ENCODE measurements at places on chromosomes 6 and 20. TPM values are rescaled to one million over a fixed set of nuclear protein-coding genes. Genes with fewer than 3 reads are reported as not detected.

DNA sequence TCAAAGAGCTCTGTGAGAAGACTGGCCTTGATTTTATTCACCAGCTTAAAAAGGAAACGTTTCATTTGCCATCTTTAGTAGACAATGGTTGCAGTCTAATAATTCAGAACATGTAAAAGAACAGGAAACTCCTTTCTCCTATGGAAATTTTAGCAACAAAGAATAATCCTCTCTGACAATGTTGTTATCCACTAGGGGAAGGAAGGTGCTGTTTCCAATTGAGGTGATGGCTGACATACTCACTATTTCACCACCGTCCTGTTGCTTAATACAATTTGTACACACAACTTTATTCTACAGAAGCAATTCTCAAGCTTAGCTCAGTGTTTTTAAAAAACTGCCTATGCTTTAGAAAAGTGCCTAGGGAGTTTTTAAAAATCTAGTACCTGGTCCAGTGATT, 192.7 kb downstream of the ARHGAP18 start:
- DNase-seq = no peak

DNA sequence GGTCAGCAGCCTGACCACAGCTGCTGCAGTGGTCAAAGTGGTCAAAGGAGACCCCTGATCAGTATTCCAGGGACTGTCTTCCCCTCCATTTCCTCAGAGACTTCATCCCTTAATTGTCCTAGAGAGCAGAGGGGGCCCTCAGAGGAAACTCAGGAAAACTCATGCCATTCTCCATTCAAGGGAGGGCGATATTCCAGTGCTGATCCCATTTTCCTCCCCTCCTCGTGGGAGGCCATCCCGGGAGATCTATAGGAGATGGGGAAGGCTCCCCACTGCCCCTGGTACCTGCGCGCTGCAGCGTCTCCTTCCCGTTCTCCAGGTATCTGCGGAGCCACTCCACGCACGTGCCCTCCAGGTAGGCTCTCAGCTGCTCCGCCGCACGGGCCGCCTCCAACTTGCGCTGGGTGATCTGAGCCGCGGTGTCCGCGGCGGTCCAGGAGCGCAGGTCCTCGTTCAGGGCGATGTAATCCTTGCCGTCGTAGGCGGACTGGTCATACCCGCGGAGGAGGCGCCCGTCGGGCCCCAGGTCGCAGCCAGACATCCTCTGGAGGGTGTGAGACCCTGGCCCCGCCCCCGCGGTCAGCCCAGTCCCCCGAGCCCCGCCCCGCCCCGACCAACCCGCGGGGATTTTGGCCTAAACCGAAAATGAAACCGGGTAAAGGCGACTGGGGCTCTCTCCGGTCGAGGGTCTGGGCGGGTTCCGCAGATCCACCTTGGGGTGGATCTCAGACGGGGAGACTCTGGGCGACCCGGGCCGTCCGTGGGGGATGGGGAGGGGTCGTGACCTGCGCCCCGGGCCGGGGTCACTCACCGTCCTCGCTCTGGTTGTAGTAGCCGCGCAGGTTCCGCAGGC, 878 bp downstream of the HLA-C start:
- peak; percentile 84 for DNase-seq

- DNase-seq = no peak
These were observed 73.3 kb downstream of the ADGRG6 start for GRCh38 chr6:142374965-142375733.

GRCh38 chr6:98925831-98926230, 21.9 kb downstream of the FBXL4 start:
- DNase-seq = no peak

DNA sequence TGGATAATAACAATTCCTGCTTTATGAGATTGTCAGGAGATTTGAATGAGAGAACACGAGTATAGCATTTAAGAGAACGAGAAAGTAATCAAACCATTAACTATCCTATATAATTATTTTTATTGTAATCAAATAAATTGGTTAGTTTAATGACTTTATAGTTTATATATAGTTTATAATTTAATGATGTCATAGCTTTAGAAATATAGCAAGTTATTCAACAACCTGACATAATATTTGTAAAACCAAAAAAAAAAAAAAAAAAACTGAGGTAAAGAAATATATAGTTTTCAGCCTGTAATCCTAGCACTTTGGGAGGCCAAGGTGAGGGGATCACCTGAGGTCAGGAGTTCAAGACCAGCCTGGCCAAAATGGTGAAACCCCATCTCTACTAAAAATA, 26.4 kb upstream of the DST start:
- DNase-seq = no peak

DNA sequence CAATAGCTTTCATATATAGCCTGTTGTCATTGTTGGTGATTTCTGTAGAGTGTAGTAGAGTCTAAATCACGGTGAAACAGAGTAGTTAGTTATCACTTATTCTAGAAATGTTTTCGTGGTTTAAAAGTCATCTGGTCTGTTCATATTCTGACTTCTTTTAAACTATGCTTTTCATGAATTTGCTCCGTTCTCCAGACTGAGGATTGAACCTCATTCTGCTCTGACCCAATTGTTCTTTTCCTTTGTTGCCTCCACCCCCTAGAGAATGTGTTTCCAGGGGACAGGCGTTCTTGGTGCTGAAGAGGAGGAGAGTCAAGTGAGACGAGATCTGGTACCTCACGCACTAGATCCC, 748 bp upstream of the ZNF292 start:
- no peak for DNase-seq

GRCh38 chr20:40739841-40740240, 50.8 kb upstream of the MAFB start:
- DNase-seq = no peak

DNA sequence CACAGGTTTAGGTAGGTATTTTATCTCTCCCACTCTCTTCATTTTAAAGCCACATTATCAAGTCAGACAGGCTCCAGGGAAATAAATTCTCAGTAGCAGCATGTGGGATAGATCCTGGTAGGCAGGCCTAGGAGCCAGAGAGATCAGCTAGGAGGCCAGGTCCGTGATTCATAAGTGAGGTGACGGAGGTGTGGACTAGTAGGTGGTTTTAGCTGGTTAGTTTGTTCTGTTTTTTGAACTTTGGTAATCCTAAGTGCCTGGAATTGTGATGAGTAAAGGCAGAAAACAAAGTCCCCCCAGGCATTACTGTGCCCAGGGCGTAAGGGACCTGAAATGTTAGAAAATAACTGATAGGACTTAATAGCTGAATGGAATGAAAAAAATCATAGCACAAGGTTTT, 53.6 kb upstream of the E2F3 start:
- no peak for DNase-seq

DNA sequence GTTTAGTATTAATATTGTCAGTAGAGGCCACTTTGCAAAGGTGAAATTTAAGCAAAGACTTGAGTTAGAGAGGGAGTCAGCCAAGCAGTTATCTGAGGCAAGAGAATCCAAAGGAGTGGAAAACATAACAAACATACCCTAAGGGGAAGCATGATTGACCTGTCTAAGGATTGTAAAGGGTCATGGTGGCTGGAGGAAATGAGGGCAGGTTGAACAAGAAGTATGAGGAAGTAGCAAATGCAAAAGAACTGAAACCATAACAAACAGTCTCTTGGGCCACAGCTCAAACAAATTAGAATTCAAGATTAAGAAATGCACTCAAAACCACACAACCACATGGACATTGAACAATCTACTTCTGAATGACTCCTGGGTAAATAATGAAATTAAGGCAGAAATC, 103.2 kb downstream of the FBXO5 start:
- no peak for DNase-seq

DNA sequence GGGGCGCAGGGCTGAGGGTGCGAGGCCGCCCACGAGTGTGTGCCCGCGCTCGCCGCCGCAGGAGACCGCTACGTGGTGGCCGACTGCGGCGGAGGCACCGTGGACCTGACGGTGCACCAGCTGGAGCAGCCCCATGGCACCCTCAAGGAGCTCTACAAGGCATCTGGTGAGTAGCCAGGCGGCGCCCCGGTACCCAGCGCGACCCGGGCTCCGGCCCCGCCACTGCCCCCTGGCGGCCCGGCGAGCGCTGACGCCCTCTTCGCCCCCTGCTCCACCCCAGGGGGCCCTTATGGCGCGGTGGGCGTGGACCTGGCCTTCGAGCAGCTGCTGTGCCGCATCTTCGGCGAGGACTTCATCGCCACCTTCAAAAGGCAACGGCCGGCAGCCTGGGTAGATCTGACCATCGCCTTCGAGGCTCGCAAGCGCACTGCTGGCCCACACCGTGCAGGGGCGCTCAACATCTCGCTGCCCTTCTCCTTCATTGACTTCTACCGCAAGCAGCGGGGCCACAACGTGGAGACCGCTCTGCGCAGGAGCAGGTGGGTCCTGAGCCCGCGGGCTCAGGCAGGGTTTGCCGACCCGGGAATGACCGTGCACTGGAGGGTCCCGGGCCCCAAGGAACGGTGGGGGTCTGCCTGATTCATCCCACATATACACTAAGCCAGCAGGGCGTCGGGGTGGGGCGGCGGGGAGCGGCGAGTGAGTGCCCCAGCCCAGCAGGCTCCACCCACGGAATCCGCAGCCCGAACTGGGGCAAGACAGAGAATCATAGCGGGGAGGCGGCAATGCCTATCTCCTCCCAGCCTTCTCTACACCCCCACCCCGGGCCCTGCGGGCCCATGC, 17.4 kb downstream of the HSPA12B start:
- DNase-seq = peak; percentile 80

DNA sequence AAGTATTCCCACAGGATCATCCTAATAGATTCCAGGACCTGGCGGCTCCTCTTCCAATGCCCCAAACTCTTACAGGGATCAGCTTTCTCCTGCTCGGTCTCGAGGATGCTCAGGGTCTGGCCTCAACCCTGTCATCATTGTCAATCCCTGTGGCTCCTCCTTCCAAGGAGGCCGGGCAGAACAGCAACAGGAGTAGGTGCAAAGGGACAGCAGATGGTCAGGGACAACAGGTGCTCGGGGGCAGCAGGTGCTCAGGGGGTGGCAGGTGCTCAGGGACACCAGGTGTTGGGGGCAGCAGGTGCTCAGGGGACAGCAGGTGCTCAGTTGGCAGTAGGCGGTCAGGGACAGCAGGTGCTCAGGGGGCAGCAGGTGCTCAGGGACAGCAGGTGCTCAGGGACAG, 84.8 kb downstream of the TTLL2 start:
- DNase-seq = peak; percentile 29

DNA sequence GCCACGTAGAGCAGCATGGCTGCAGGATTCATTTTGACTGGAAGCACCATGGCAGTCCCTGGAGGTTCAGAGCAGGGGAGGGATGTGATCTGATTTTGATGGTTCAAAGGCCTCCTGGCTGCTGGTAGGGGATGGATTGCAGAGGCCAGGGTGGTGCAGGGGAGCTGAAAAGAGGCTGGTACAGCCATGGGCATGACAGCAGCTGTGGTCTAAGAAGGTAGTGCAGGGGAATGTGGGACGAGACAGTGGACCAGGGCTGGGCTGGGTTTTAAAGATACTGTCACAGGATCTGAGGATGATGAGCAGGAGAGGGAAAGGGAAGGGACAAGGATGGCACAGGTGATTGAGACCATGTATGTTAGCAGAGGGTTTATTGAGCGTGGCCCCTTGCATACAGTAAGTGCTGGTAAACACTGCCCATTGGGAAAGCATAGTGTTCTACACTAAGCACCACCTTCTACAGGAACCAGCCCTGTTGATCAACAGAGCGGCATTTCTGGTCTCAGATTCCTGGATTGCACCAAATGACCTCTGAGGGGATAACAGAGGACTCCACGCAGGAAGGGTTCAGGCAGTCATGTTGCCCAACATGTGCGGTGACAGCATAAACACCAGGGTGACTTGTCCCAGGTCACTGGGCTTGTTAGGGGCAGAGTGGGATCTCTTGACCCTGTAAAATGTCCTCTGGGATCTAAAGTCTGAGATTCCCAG, 14.5 kb upstream of the SIRPA start:
- no peak for DNase-seq

- DNase-seq = no peak
These were observed 222.2 kb upstream of the SLC35B3 start for GRCh38 chr6:8657522-8657921.

DNA sequence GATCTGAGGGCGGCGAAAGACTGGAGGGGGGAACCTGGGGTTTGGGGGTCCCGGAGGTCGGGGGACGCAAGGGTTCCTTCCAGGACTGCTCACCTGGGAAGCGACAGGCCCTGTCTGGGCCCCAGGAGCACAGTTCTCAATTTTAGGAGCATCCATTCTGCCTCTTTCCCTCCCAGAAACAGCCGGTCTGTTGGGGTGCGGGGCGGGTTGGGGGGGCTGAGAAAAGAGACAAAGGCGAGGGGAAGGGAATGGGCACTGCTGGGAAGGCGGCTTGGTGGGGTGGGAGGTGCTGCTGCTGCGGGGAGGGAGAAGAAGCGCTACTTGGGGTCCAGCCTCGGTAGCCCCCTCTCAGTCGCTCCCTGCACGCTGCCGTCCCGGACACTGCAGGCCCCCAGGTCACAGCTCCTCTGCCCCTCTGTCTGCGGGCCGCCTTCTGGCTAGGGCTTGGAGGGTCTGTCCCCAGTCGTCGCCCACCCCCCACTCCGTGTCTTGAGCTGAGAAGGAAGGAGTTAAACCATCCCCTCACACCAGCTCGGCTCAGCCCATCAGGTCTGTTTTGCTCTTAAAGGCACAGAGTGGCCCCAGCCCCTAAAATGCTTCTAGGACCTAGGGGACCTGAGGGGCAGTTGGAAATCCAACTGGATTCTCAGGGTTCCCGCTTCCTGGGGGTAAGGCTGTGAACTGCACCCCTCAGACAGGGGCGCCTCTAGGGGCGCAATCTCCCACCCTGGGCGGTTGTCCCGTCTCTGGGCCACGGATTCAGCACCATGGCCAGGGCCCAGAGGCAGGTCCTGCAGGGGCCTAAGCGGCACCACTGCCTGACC, 690 bp downstream of the GDAP1L1 start:
- DNase-seq = peak; percentile 70

DNA sequence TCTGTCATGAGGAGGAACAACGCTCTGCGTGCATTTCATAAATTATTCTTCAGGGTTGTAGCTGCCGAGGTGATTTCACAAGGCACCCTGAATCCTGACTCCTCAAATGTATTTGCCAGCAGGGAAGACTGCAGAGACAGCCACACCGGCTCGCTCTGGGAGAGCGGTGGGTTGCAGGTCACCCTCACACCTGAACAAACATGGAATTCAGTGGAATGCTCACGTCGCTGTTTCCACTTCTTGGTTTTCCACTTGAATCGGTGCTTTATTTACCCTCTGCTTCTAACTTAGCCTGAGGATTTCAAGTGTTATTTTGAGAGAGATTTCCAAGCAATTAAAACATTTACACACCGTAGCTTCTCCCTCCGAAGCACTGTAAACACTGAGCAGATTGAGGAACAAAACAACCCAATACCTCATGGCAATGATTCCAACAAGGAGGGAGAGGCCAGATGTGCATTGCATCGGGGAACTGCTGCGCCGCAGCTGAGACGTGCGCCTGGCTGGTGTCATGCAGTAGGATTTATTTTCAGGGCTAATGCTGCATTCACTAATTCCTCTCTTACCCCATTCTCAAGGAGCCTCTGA, 59.5 kb upstream of the GGTLC1 start:
- DNase-seq = no peak

- DNase-seq = peak; percentile 52
These were observed 55.1 kb upstream of the BACH2 start for GRCh38 chr6:90351696-90352095.

Gene TDRD6
- not detected for total RNA-seq

Gene ADGRF4
- total RNA-seq = not detected

Gene KHDC1
- 5.2 TPM for total RNA-seq

Gene SAMD3
- 2.5 TPM for total RNA-seq

Gene IDH3B
- total RNA-seq = 121 TPM
